Pulmonary artery endothelial cell (primary cell): ENCODE measurements at places on chromosomes 5 and 9.

- DNase-seq: no peak
Observed at GRCh38 chr9:76729980-76730737, 34.1 kb upstream of the PCA3 start.

DNA sequence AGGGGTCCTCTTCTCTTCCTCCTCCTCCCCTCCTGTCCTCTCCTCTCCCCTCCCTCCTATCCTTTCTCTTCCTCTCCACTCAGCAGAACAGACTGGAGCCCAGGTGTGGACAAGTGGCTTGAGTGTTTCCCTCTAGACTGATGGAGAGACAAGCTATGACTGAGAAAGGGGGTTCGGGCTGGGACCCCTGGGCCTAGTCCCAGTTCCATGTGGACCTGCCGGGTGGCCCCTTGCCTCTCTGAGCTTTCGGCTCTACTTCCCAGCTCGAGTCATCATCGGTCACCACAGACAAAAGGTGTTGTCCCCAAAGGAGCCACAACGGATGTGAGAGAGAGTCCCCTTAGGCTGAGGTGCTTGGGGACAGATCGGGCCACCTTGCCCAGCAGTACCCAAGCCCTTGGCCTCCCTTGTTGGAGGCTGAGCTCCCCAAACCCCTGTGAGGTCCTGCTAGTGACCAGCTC, 3.4 kb upstream of the RXRA start:
- no peak for DNase-seq

DNA sequence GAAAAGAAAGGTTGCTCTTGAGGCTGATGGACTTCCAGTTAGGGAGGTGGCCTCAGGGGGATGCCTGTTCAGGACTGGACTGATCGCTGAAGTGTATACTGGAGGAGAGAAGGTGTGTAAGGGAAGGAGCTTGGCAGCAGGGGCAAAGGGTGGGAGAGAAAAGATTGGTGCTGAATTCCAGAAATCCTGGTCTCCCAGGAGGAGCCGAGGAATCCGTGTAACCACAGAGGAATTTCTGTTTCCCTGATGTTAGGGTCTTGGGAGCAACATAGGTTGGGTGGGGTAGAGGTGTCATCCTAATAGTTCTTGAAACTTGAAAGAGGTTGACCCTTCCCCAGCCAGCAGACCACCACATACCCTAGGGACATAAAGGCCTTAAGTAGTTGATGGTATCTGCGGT, 88.9 kb upstream of the PTPN3 start:
- no peak for DNase-seq

GRCh38 chr9:132717326-132717945, 47.2 kb downstream of the GTF3C4 start:
- no peak for DNase-seq

GRCh38 chr5:103407402-103407801, 148.8 kb downstream of the MACIR start:
- no peak for DNase-seq

DNA sequence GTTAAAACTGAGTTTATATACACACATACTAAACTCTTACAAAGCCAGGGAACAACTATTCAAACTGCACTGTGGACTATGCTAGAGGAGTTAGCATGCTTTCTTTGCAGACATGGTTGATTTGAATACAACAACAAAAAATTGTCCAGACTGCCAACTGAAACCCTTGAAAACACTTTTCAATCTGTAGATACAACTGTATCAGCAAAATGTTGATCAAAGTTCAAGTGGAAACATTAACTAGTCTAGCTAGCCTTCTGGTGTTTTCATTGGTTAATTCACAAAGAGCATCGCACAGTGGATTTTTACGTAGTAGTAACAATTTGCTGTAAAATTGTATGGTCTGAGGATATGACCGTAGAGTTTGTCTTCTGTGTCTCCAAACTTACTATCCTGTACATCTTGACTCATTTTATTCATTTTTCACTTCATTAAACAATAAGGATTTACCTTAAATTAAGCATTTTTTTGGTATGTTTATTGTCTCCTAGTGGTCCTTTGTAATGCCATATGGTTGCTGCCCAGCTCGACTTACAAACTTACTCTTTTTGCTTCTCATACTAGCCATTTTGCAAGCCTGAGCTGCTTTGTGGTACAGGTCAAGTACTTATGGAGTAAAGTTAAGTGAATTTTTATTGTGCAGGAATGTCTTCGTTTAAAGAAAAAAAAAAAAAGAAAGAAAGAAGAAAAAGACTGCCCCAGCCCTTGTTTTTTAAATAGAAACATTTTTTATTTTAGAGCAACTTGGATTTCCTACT, 123.4 kb downstream of the ZCCHC7 start:
- no peak for DNase-seq

- no peak for DNase-seq
Observed at GRCh38 chr9:34985311-34985899, 4.1 kb upstream of the DNAJB5 start.

- no peak for DNase-seq
Observed at GRCh38 chr9:128409978-128410377, 10.7 kb upstream of the CERCAM start.

DNA sequence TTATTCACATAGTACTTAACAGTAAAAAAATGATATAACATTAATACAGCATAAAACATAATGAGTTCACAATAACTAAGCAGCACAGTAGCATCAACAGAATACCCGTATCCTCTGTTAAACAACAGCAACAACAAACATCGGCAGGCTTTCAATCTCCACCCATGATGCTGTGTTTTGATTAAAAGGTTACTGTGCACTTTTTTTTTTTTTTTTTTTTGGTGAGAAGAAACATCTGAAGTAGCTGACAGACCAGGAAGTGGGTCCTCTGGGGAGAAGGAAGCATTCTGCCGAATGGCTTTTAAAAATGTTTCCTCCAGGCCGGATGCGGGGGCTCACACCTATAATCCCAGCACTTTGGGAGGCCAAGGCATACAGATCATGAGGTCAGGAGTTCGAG, 282.3 kb downstream of the EPB41L4A start:
- DNase-seq: no peak

DNA sequence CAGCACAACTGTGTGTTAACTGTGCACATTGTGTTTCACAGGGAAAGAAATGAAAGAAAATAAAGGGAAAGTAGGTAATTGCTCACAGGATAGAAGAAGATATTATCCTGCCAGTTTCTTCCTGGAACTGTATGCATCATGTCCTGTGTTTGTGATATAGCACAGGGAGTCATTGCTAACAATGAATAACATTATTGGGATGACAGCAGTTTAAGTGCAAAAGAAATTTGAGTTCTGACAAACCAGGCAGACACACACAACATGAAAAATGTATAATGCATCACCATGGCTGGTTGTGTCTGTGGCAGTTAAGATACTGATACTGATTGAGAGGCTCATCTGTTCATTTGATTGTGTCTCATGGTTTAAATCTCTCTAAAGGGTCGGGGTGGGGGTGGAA, 145.4 kb downstream of the SPATA31D1 start:
- DNase-seq: no peak

DNA sequence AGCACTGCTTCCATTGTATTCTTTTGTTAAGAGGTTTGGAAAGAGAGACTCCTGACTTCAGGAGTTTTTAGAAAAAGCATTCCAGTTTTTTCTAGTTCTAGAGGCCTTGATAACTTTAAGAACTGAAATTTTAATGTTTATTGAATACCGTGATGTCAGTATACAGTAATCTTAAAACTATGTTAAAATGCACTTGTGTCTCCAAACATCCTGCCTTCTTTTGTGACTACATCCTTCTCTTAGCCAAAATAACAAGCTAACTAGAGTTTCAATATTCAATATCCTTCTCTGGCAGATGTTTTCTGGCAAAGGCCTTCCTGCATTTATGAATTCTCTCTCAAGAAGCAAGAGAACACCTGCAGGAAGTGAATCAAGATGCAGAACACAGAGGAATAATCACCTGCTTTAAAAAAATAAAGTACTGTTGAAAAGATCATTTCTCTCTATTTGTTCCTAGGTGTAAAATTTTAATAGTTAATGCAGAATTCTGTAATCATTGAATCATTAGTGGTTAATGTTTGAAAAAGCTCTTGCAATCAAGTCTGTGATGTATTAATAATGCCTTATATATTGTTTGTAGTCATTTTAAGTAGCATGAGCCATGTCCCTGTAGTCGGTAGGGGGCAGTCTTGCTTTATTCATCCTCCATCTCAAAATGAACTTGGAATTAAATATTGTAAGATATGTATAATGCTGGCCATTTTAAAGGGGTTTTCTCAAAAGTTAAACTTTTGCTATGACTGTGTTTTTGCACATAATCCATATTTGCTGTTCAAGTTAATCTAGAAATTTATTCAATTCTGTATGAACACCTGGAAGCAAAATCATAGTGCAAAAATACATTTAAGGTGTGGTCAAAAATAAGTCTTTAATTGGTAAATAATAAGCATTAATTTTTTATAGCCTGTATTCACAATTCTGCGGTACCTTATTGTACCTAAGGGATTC, 43.1 kb downstream of the NDFIP1 start:
- DNase-seq: peak; percentile 60

DNA sequence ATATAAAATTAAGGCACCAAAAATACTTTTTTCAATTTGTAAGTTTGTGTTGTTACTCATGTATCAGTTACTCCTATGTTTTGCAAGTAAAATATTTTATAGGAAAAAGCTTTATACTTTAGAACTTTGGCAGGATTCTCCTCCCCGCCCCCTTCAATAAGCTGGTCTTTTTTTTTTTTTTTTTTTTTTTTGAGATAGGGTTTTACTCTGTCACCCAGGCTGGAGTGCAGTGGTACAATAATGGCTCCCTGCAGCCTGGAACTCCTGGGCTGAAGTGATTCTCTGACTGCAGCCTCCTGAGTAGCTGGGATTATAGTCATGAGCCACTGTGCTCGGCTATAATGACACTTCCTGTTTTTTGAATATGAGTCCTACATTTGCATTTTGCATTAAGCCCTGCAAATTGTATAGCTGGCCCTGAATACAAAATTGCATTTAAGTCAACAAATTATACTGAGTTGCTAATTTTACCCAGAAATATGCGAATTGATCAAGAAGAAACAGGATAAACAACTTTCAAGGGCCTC, 192.9 kb downstream of the PIK3R1 start:
- no peak for DNase-seq

DNA sequence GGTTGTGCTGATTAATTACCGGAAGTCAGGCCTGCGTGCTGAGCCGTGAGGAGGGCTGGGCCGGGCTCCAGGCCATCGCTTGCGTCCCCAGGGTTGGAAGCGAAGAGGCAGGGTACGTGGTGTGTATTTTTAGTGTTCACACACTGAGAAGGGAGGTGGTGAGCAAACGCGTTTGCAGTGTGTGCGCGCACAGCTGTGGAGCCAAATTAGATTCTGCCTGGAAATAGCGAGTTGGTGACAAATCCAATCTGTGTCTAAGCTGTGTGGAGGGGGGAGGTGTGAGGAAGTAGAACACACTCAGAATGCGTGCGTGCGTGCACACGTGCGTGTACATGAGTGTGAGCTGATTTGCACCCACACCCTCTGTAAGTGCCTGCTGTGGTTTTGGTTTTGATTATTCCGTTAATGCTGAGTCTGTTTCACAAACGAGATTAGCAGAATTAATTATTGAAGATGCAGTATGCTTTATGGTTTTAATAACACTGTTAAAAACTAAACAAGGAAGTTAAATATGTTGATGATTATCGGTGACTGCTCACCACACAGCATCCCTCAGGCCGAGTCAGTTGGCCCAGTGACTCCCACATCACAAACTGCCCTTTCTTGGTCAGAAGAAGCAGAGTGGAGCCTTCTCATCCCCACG, 111.8 kb upstream of the FCN2 start:
- DNase-seq: no peak
